ENCODE measurements at places on chromosomes 4 and X. TPM values are rescaled to one million over a fixed set of nuclear protein-coding genes. Genes with fewer than 3 reads are reported as not detected.

DNA sequence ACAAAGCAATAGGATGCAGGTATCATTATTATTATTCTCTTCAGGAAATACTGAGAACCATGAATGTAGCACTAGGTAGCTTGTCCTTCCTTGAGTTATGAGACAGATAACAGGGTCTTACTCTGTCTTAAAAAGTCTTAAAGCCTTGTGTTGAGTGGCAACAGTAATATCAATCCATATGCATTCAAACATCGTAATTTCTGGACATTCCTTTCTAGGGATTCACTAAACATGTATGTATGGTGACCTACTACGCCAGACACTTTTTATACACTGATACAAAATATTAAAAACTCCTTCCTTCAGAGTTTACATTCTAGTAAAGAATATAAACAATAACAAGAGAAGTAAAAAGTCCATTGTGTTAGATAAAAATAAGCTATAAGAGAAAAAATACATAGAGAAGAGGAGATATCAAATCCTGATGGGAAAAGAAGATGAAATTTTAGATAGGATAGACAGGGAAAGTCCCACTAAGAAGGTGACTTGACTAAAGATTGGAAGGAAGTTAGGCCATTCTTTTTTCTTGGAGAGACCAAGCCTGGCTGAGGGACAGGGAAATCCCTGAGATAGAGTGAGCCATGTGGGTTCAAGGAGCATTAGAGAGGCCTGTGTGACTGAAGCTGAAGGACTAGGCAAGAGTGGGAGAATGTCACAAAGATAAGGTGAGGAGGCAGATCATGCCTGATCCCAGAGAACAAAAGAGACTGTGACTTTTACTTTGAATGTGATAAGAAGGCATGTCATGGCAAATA is 5.0 kb upstream of the DDX60L start:
- no peak for DNase-seq

DNA sequence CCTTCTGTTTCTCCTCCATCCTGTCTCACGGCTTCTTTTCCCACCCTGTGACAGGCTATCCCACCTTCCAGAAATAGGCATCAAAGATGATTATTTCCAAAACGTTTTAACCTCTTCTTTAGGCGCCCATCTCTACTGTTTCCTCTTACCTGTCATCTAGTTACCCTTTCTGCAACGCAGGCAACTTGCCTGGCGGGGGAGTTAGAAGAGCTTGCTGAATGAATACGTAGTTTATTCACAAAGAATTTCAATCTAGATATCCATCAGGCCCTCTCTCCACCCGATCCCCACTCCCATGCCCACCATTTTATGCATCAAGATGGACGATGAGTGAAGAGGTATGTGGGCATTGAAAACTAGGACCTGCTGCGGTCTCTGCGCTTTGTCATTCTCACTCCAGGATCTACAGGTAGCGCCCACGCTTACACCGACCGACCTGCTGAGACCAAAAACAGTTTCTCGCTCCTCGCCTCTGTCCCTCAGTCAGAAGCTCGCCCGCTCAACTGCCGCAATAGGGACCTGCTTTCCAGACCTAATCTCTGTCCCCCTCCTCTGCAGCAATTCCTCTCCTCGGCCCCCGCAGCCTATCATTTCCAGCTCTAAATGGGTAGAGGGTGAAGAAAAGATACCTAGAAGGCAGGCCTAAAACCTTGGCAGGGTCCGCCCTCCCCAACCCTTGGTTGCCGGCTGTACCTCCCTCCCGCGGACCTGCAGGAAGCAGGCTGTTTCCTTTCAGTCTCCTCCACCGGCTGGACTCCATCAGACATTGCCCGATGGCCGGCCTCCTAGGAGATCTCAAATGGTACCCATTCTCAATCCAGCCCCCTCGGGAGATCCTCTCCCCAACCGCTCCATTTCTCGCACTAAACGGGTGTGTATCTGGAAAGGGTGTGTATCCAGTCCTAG is 624 bp downstream of the BEX5 start:
- no peak for DNase-seq

DNA sequence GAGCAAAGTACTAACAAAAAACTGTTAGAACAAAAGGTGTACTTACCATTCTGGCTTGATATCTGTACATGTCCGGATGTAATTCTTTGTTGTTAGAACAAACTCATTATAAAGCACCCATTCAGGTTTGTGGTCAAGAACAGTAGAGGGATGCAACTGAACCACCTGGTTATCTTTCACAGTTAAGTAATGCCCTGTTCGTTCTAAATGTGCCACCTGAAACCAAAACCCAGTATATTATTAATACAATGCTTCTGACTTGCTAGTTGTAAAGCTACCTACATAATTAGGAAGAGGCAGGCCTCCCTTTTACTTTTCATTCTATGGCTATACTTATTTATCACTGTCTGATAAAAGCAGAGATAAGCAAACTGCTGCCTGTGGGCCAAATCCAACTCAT is 54.8 kb downstream of the DHX15 start:
- no peak for DNase-seq

DNA sequence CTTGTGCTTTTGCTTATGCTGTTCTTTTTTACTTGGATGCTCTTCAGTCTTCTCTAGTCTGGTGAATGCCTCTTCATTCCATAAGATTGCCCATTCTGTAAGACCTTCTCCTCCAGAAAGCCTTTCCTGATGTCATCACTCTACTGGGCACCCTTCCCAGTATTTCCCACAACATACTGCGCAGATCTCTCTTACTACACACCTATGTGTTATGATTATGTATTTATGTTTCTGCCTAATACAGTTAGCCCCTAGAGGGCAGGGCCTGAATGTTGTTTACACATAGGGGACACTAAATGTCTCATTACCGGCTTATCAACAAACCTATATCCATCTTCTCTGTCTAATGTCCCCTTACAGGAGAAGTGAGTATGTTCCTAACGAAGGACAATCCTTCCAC is 21.1 kb downstream of the AIFM1 start:
- no peak for DNase-seq

- DNase-seq = no peak
Measured at GRCh38 chr4:104128031-104128849, 366.5 kb downstream of the CXXC4 start.

- peak; percentile 69 for DNase-seq
Measured at GRCh38 chr4:119132306-119132705, 3.3 kb upstream of the MYOZ2 start.

- DNase-seq = peak; percentile 99
Measured at GRCh38 chr4:11698846-11699590, 270.3 kb upstream of the HS3ST1 start.

- no peak for DNase-seq
Measured at GRCh38 chr4:99947608-99948007, 1.2 kb upstream of the DNAJB14 start.

GRCh38 chrX:136819031-136819703 is 38.4 kb upstream of the ARHGEF6 start:
- DNase-seq = no peak

DNA sequence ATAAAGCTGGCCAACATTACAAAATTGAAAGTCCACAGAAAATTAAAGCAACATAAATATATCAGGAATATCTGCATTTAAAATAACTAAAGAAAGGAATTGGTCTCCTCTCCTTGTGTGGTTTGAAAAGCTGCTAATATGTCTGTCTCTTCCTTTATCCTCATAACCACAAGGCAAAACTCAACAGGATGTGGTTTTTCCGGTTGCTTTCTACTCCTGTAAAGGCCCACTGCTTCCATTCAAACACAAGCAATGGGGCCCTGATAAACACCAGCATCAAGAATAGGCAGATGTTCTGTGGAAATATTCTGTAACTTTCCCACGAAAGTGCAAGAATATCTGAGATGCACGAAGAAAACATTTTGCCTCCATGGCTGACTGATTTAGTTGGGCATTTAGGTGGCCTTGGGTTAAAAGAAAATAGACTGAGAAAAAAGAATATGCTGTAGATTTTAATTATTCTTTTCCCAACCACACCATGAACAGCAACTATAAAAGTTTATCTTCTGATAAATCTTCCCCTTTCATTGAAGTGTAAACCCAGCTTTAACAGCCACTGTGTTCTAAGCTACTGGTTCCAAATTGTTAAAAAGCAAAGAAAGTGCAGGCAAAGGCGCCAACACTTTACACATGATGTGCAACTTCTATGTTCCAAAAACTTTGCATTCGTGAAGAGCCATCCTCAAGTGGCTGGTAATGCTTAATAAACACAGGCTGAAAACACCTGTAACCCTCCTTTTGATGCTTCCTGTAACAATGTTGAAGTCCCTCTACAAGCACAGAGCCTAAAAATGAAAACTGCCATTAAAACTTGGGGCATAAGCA is 50.5 kb upstream of the NDST3 start:
- peak; percentile 89 for DNase-seq

DNA sequence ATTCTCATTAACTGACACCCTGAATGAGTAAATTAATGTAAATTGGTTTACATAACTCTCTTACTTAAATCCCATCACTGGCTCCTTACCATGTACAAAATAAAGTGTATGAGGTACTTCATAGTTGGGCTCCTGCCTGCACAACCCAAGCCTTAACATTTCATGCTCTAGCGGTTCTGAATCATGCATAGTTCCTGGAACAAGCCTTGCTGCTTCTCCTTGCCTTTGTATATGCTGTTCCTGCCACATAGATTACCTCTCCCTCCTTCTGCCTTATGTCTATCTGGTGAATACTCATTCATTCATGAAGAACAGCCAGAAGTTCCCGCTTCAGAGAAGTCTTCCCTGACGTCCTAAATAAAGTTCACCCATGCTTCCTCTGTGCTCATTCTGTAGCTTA is 594.7 kb downstream of the SMARCA1 start:
- DNase-seq = no peak

DNA sequence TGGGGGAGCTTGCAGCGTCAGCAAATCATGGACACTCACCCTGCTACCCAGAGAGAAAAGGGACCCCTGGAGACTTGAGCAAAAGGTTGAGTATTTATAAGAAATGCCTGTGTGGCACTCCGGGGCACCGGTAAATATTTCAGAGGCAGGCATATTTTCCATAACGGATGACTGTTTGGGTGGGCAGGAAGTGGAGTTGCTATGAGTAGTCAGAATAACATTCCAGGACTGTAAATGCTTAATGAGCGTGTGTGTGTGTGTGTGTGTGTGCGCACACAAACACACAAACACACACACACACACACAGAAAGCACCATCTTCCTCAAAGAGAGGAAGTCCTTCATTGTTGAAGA is 74.6 kb downstream of the MXRA5 start:
- peak; percentile 82 for DNase-seq

- no peak for DNase-seq
Measured at GRCh38 chr4:26377328-26378311, 56.8 kb downstream of the RBPJ start.

GRCh38 chr4:81505726-81506125 is 34.0 kb upstream of the RASGEF1B start:
- DNase-seq = no peak

DNA sequence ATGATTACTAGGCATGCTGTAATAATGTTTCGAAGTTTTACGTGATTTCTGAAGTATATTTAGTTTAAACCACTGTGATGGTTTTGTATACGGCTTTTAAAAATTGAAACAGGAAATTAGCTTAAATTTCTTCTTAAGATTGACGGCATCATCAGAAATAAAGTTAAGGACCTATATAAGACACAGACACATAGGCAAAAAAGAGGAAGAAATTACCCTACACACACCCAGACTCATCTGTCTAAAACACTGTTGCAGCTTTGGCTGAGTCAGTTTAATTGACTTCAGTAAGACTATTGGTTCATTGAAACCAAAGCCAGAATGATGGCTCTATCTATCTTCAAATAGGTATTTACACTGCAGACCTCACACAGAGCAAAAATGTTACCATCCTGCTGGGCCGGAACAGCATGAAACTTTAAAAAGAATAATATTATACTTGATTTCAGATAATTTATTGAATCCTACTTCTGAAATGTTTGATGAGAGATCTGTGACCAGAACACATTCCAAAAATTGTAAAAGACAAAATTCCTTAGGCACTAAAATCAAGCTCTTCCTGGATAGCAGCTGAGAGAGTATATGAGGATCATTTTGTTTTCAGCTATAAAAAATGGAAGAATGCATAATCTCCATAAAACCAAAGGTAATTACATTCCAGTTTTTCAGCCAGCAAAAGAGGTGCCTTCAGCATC is 4.5 kb downstream of the HHIP start:
- peak; percentile 33 for DNase-seq

GRCh38 chrX:41116948-41117347 is 31.7 kb downstream of the USP9X start:
- DNase-seq = peak; percentile 5

GRCh38 chr4:80097400-80098177 is 24.6 kb upstream of the ANTXR2 start:
- peak; percentile 79 for DNase-seq

DNA sequence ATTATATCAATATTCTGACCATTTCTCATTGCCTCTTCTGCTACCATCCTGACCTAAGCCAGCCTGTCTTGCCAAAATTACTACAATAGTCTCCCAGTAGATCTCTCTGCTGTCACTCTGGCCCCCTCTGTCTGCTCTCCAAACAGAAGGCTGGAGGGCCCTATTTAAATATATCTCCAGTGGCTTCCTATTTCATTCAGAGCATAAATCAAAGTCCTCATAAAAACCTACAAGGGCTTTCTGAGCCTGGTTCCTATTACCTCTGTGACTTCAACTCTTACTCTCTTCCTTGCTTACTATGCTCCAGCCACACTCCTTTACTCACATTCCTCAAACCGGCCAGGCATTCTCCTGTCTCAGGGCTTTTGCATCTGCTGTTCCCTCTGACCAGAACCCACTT is 19.0 kb downstream of the IGSF1 start:
- DNase-seq = no peak

DNA sequence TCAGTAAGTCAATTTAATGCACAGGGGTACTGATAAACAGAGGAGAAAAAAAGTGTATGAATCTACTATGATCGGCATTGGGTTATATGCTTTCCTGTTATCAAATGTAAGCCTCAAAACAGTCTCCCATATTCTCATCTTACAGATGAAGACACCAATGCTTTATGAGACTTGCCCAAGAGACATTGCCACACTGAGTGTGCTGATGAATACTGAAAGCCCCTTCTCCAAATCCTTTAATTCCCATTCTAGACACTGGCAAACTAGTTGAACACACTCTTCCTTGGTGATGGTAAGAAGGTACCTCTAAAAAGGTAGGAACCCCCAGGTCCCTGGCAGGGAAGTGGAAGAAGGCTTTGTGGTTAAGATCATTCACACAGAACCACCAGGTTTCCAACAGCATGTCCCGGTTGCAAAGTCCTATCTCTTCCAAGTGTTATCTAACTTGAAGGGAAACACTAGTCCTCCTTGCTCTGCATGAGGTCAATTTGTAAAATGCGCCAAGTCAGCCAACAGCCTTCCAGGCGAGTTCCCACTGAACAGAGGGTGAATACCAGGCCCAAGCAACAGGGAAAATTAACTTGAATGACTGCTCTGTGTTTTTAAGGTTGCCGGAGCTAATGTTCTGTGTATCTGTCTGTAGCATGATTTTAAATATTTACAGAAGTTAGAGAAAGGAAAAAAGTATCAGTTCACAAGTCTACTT is 5.1 kb downstream of the SETD7 start:
- no peak for DNase-seq

GRCh38 chr4:175657571-175657970 is 154.5 kb downstream of the GPM6A start:
- DNase-seq = peak; percentile 3

GRCh38 chr4:138758876-138759553 is 256.6 kb upstream of the NOCT start:
- no peak for DNase-seq

GRCh38 chrX:129716507-129716906 is 22.3 kb upstream of the XPNPEP2 start:
- no peak for DNase-seq

The ZGRF1 gene
- total RNA-seq = 11.7 TPM

The PCDH19 gene
- not detected for total RNA-seq

The KDR gene
- total RNA-seq = 0.17 TPM

The TREX2 gene
- total RNA-seq = 0.84 TPM

The HADH gene
- total RNA-seq = 7.4 TPM

The TLR10 gene
- 0.03 TPM for total RNA-seq

The C4orf50 gene
- not detected for total RNA-seq

The SULT1B1 gene
- 0.27 TPM for total RNA-seq

The SHROOM2 gene
- total RNA-seq = 2.1 TPM

The GPRIN3 gene
- total RNA-seq = 0.30 TPM
